Activated T-cell treated with anti-CD3 and anti-CD28 coated beads, Interleukin-2, amount 50 U/mL, for 72 hours (primary cell): ENCODE measurements at places on chromosomes 4 and X. TPM values are rescaled to one million over a fixed set of nuclear protein-coding genes. Genes with fewer than 3 reads are reported as not detected.

The SPANXA1 gene
- not detected for total RNA-seq

The UNC5C gene
- total RNA-seq = 0.14 TPM

The RAB41 gene
- not detected for total RNA-seq

The VEGFC gene
- not detected for total RNA-seq

GRCh38 chr4:41413670-41414411, 124.1 kb upstream of the LIMCH1 start:
- no peak for DNase-seq

- peak; percentile 57 for DNase-seq
Observed at GRCh38 chr4:150828159-150828558, 186.9 kb downstream of the LRBA start.
